Stimulated activated CD8-positive, alpha-beta memory T cell treated with anti-CD3 and anti-CD28 coated beads, Interleukin-7, amount 100 ng/mL, for 1 hour (primary cell): ENCODE measurements at places on chromosomes 4 and X.

DNA sequence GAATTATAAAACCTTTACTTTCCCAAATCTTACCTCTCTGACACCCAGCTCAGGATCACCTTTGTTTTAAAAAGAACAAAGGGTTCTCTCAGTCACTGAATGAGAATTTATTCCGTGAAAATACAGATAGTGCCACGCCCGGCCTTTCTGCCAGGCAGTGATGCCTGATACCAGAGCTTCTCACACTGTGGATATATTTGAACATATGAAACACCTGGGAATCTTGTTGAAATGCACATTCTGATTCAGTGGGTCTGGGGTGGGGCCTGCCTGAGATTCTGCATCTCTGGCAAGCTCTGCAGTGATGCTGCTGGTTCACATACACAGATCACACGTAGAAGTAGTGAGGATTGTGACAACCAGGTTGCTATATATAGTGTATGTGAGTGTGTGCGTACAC is 46.0 kb downstream of the ELOVL6 start:
- no peak for DNase-seq

GRCh38 chr4:32148111-32148666 is 1428.0 kb downstream of the PCDH7 start:
- DNase-seq: no peak

DNA sequence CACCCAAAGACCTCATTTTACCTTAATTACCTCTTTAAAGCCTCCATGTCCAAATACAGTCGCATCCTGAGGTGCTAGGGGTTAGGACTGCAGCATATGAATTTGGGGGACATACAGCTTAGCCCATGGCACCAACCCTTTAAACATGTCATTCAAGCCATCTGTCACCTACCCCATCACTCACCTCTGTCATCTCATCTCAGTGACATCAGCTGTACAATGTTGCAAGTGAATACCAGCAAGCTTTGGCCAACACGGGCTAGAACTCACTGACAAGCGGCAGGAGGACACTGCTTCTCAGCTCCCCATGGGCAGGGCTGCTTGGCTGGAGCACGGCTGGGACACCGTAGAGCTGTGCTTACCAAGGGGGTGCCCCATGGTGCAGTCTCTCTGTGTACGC is 107.5 kb downstream of the STK32B start:
- DNase-seq: no peak

GRCh38 chr4:151228189-151229119 is 48.5 kb upstream of the PRSS48 start:
- DNase-seq: no peak

DNA sequence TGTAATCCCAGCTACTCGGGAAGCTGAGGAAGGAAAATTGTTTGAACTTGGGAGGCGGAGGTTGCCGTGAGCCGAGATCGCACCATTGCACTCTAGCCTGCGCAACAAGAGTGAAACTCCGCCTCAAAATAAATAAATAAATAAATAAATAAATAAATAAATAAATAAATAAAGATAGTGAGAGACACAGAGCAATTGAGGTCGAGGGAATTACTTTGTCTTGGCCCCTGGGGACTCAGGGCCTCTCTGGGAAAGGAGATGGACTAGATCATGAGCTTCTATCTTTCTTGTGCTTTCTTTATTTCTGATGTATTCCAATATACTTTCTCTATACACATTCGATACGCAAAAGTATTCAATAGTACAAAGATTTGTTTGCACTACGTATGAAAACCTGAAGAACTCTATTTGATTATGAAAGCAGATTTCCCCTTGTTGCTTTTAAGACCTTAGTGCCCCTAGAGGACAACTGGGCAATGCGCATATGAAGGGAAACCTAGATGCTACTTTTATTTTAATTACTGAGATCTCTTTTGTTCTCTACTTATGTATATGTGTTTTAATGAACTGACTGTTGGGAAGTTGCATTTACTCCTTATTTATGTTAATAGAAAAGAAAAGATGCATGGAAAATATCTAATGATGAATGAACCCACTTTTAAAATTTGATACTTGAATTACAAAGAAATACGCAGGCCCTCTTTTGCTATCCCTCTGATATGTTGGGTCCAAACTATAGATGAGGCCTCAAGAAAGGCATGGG is 12.8 kb upstream of the ELOVL6 start:
- no peak for DNase-seq

DNA sequence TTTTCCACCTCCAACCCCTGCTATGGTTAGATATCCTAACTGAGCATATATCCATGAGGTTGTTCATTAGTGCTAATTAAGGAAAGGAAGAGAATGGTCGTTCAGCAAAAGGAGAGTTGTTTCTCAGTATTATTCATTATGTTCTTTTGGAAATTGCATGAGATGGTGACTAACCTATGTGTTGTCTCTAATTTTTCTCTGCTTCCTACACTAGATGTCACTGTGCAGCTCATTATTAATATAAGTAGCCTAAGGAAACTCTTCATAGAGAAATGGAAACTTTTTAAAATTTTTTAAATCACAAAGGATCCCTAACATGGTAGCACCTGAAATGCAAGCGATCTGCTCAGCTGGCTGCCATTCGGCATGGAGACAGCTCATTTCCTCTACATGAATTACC is 67.7 kb upstream of the FAM9A start:
- no peak for DNase-seq

DNA sequence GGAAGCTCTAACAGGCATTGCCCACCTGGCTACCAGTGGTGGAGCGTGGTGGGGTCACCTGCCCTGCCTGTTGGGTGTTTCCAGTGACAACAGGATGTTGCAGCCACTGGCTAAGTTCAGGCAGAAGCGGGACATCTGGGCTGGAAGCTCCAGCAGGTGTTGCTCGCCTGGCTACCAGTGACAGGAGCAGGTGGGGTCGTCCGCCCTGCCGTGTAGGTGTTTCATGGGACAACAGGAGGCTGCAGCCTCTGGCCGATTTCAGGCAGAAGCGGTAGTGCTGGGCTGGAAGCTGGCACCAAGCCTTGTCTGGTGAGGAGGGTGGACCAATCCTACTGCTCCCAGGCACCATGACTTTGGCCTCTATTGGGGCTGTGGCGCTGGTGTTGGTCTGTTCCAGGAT is 39.4 kb downstream of the RIPPLY1 start:
- no peak for DNase-seq
